ENCODE measurements at places on chromosomes 7 and 10. TPM values are rescaled to one million over a fixed set of nuclear protein-coding genes. Genes with fewer than 3 reads are reported as not detected.

Gene LAMB4
- total RNA-seq = 0.21 TPM

- no peak for DNase-seq
- H3K27ac ChIP-seq = no peak overlapping the region
- no peak overlapping the region for H3K4me3 ChIP-seq
- H3K36me3 ChIP-seq = no peaks in the 10 kb centered on the region
- H3K4me1 ChIP-seq = peaks cover 2% of the 10 kb centered on the region
- no peaks in the 10 kb centered on the region for H3K27me3 ChIP-seq
Observed at GRCh38 chr7:7647495-7648036, 7.0 kb downstream of the UMAD1 start.

Gene ADCYAP1R1
- total RNA-seq = 2.7 TPM

DNA sequence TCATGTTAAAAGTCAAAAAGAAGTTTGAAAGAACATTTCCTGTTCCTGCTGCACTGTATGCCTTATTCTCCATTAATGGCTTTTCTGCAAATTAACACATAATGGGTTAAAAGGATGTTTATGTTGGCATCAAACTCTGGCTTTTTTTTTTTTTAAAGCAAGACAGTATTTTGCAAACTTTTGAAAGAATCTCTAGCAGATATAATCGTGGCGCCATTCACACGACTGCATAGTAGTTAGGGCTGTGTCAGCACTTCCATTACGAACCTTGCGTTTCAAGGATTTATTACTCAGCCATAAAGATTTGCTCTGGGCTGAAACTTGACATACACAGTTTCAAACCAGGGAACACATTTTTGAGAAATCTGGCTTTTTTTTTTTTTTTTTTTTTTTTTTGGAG, 207.8 kb downstream of the DYNC1I1 start:
- no peak overlapping the region for H3K4me3 ChIP-seq
- H3K36me3 ChIP-seq = no peaks in the 10 kb centered on the region
- no peak for DNase-seq
- no peaks in the 10 kb centered on the region for H3K27me3 ChIP-seq
- H3K4me1 ChIP-seq = no peaks in the 10 kb centered on the region
- no peak overlapping the region for H3K27ac ChIP-seq

GRCh38 chr10:49172061-49172776, 16.0 kb downstream of the TMEM273 start:
- no peak overlapping the region for H3K4me3 ChIP-seq
- DNase-seq = no peak
- no peaks in the 10 kb centered on the region for H3K27me3 ChIP-seq
- no peaks in the 10 kb centered on the region for H3K4me1 ChIP-seq
- H3K27ac ChIP-seq = no peak overlapping the region

- H3K27me3 ChIP-seq = no peaks in the 10 kb centered on the region
- H3K4me3 ChIP-seq = no peak overlapping the region
- H3K36me3 ChIP-seq = no peaks in the 10 kb centered on the region
- H3K4me1 ChIP-seq = no peaks in the 10 kb centered on the region
- DNase-seq = no peak
Observed at GRCh38 chr7:2022021-2022409, 210.7 kb downstream of the MAD1L1 start.

Gene SPDYE6
- not detected for total RNA-seq

Gene CPA2
- total RNA-seq = not detected

- peak overlapping the region; percentile 50 for H3K27ac ChIP-seq
- no peaks in the 10 kb centered on the region for H3K4me1 ChIP-seq
- H3K36me3 ChIP-seq = no peaks in the 10 kb centered on the region
- no peaks in the 10 kb centered on the region for H3K27me3 ChIP-seq
Observed at GRCh38 chr7:131533566-131534561, 22.6 kb downstream of the PODXL start.

GRCh38 chr10:124117833-124118232, 24.4 kb upstream of the CHST15 start:
- no peak overlapping the region for H3K27ac ChIP-seq
- peaks cover 9% of the 10 kb centered on the region for H3K4me1 ChIP-seq
- no peaks in the 10 kb centered on the region for H3K27me3 ChIP-seq
- no peak for DNase-seq
- no peaks in the 10 kb centered on the region for H3K36me3 ChIP-seq
- H3K4me3 ChIP-seq = no peak overlapping the region
